Heart left ventricle (tissue), 16 donors: ENCODE measurements at places on chromosomes 13 and 19.

GRCh38 chr19:32895384-32895783, 25.8 kb upstream of the SLC7A9 start:
- DNase-seq, result no peak

- no peak for DNase-seq
These were observed 87.6 kb downstream of the HSPH1 start for GRCh38 chr13:31073859-31074718.

DNA sequence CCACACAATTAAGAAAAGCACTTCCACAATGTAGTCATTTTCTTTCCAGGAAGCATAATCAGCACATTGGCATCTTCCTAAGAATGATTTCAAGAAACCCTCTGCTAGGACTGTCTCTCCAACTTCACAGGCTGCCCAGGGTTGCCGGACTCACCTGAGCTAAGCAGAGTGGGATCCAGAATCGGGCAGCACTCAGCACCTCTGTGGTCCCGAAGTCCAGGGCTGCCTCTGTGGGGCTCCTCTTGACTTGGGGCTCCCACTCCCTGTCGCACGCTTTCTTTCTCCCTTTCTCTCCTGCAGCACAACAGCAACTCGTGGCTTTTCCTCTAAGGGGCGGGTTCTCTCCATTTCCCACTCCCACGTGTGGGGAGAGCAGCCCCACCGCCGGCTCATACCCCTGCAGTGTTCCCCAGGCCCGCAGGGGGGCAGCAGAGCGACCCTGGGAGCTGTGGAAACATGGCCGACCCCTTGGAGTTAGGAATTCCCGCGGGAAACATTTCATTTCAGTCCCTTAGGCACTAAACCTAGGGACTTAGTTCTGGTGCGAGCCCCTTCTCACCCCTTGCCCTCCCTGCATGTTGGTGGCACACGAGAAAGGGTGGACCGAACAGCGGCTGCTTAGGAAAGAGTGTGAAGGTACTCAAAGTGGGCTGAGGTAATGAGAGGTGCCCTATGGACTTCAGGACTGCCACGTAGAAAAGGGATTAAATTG, at the start of gene TMEM272:
Gene TMEM272 (minus strand): TSS at position 316 of the 712 bp plus-strand sequence. CDS start 6,647 bp downstream, outside the sequence.
- peak; percentile 75 for DNase-seq

- peak; percentile 77 for DNase-seq
These were observed 589 bp downstream of the ZBTB45 start for GRCh38 chr19:58519087-58519354.

DNA sequence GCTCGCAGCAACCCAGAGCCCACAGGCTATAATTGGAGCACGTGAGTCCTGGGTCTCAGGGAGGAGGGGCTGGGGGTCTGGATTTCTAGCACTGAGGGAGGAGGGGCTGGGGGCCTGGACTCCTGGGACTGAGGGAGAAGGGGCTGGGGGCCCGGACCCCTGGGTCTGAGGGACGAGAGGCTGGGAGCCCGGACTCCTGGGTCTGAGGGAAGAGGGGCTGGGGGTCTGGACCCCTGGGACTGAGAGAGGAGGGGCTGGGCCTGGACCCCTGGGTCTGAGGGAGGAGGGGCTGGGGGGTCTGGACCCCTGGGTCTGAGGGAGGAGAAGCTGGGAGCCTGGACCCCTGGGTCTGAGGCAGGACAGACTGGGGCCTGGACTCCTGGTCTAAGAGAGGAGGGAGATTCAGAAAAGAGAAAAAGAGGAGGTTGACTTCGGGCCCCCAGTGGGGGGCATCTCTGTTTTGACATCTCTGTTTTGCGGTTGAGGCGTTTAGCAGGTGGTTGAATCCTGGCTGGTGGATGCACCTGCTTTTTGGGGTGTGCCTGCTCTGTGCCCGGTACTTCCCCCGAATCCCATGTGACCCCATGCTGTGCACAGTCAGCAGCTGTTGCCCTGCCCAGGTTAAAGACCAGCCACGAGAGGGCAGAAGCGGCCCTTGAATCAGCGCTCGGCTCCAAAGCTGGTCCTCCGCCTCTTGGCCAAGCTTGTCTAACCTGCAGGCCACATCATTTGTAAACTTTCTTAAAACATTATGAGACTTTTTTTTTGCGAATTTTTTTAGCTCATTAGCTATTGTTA, 10.5 kb downstream of the PVR start:
- peak; percentile 88 for DNase-seq

DNA sequence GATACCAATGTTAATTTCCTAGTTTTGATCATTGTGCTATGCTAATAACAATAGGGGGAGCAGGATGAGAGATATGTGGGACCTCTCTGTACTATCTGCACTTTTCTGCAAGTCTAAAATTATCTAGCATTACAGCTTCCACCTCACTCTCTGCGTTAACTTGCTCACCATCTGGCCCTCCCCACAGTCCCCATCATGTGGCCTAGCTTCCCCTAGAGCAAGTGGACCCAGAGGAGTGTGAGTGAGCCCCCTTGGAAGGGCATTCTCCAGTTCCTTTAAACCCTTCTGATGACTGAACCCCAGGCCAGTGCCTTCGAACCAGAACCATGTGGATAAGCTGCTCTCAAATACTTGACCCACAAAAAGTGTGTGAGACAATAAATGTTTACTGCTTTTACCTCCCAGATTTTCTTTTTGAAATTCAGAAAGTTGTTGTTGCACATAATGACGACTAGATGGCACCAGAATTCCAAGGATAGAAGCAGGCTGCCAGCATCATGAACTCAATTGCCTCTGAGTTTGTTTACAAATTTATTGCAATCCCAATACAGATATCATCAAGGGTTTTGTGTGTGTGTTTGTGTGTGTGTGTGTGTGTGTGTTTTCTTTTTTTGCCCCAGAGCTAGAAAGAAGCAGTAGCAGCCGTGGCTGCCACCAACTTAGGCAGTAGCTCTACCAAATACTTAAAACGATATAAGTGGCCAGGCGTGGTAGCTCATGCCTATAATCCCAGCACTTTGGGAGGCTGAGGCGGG, 49.0 kb upstream of the ZNF780A start:
- no peak for DNase-seq

DNA sequence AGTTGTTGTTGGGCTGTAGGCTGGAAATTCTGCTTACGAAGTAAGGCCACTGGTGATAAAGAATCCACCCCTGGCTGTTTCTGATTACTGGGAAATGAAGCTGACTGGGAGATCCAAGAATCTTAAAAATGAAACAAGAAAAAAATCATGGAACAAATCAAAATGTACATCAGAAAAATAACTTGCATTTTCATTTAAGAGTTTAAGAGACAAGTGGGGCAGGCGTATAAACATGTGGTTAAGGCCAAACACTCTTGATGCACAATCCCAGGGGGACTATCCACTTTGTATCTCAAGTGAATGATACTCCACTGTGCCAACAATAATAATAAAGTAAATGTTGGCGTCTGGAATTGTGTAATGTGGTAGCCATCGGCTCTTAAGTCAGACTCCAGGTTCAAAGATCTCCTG, 24.6 kb downstream of the ZMYM5 start:
- DNase-seq, result no peak

GRCh38 chr13:24851546-24851945, 87.6 kb downstream of the RNF17 start:
- DNase-seq, result no peak

DNA sequence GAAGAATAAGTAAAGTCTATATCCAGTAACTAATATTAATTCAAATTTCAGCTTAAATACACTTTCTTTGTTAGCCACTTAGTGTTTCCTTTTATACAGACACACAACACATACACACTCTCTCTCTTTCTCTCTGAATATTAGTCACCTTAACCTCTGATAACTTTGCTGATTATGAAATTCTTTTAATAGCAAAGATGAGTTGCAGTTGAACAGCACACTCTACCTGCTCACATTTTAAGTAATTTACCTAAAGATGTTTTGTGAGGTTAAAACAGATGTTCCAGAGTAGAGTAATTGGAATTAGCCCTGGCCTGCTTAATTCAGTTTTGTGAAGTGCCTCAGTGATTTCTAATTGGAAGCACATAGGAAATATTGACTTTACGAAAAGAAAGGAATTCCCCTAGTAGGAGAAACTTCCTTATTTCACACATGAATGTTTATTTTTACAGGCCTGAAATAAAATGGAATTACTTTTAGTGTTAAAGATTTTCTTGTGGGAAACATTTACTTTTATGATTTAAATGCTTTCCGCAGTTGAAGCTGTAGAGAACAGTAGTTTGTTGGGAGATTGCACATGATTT, 184.3 kb downstream of the MYO16 start:
- DNase-seq, result no peak

- no peak for DNase-seq
These were observed 30.1 kb downstream of the ZNF557 start for GRCh38 chr19:7099597-7099921.

DNA sequence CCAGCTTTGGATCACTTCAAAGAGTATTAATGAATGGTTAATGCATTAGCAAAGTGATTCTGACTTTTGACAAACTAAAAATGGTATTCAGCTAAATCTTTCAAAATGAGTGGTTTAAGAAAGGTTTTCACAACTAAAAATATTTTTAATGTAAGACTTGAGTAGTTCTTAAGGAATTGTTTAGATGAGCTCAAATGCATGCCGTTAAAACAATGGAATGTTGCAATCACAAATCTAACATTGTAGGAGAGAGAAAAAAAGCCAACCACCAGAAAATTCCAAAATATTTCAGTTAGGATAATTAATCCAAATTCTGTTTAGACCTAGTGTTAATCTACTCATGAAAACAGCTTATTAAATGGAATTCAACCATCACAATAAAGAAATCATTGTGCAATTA, 1044.8 kb upstream of the SLC10A2 start:
- no peak for DNase-seq

GRCh38 chr19:49155005-49155819, at the start of gene HRC:
TSS of gene HRC (minus strand) at chr19:49155396. CDS start at chr19:49155237, 159 bp downstream.
- peak; percentile 85 for DNase-seq

GRCh38 chr13:51347099-51347498, 7.6 kb downstream of the SERPINE3 start:
- no peak for DNase-seq

- DNase-seq, result no peak
These were observed 13.9 kb downstream of the APLP1 start for GRCh38 chr19:35882114-35882832.

DNA sequence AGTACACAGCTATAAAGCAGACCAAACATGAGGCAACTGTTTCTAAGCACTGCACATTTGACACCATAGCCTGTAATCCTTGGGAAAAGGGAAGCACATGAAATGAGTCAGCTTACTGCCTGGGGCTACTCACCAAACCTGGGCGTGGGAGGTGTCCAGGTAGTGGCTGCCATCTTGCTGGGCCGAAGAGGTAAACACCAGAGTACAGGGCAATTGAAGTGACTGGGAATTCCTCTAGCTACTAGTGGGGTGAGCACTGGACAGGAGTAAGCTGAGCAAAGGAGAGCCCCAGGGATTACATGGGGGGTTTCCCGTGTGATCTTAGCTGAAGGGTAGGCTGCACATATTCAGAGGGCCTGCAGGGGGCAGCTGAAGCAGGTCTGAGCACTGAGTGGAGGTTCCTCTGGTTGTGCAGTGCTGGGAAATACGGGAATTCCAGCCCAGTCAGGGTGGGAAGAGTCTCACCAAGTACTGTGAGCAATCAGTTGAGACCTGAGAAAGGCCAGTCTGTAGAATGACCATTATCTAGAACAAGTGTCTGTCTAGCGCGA, 140.5 kb downstream of the SLC7A1 start:
- DNase-seq, result no peak

DNA sequence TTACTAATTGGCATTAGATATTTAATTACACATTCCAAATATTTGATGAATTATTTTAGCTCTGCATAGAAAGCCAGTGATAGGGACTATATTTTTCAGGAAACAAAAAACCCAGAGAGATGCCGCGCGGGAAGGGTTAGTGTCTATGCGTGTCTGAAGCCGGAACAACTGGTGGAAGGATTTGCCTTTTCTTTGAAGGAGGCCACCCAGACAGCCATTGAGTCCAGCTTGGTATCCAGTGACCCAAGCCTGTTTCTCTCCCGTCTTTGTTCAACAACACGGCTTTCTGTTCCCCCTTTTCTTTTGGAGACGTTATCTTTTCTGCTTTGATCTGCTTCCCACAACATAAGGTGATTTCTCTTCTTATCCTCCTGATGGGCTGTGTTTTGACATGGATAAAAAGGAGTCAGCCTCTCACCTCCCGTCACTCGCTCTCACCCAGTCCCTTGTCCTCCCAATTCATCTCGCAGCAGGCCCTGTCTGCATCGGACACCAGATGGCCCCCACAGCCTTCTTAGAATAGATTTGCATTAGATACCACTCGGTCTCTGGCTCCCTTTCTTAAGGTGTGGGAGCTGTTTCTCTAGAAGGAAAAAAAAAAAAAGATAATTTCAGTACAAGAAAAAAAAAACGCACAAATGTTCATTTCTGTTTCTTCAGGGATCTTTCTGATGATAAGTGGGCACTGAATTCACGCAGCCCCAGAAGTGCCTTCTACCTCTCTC, 361.8 kb downstream of the ZNF536 start:
- no peak for DNase-seq

DNA sequence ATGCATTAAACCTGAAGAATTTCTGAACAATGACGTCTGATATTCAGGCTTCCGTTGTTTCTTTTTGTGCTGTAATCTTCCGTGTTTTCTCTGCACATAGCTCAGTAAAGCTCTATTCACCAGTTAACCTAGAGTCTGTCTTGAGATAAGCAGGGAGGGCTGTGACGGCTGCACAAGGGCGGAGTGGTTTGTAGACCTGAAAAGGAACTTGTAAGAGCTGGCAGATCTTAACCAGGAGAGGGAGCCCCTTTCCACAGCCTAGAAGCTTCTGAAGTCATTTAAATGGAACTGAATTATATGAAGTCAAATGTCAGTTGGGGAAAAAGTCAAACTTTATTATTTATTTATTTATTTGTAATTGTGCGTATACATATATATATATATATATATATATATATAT, 27.5 kb downstream of the DPRX start:
- no peak for DNase-seq

GRCh38 chr13:22655106-22655852, 525.5 kb upstream of the SGCG start:
- no peak for DNase-seq

GRCh38 chr19:33521480-33522370, at the start of gene PEPD:
TSS of gene PEPD (minus strand) at chr19:33521791. CDS start at chr19:33521760, 31 bp downstream.
- DNase-seq, result peak; percentile 92

DNA sequence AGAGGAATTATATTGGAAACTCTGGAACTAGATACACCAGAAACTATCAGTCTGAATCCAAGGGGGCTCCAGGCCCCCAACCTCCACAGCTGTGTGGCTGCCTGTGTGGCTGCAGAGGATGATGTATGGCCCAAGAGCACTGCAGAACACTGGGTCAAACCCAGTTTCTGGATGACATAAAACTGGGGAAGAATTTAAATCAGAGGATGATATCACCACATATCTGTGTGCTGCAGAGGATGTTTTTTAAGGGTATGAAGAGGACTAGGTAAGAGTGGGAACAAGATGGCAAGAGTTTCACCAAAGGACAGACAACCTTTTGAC, 226.4 kb downstream of the SUCLA2 start:
- DNase-seq, result no peak

GRCh38 chr13:100887729-100888151, 213.1 kb upstream of the TMTC4 start:
- no peak for DNase-seq

GRCh38 chr19:12789098-12789903, 2.0 kb upstream of the JUNB start:
- no peak for DNase-seq

DNA sequence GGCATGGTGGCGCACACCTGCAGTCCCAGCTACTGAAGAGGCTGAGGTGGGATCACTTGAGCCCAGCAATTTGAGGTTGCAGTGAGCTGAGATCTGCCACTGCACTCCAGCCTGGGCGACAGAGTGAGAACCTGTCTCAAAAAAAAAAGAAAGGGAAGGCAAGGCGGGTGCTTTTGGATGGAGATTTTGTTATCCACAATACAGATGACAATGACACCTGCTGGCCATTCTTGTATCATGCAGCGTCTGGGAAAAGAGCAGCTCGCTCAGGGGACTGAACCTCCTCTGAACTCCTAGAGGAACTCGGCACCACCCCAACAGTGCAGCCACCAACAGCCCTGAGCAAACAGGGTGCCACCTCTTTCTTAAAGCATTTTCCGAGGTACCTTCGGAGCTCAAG, 22.8 kb downstream of the HAUS8 start:
- peak; percentile 43 for DNase-seq
